ENCODE measurements at places on chromosomes 6 and 20.

DNA sequence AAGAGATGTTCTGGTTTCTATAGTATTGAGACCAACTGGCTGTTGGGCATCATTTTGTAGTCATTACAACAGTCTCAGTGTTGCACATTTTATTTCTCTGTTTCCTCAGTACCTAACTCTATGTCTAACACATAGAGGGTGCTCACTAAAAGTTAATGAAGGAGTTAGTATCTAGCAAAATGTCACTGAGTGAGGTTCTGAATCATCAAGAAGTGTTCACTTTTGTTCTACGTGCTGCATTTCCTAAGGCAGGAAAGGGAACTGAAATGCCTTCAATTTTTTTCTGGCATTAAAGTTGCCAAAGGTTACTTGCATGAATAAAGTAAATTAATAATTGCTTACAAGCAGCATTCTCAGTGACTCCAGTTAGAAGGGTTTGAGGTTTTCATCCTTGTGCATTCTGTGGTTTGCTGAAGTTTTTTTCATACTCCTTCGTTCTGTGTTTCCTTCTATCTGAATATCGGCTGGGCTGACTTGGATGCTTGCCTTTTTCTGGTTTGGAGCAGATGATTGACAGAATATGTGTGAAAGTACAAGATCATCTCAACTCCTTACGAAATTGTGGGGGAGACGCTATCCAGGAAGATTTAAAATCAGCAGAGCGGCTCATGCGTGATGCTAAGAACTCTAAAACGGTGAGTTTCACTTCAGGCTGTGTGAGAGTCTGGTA is 114.5 kb upstream of the SCGN start:
- no peak for DNase-seq

DNA sequence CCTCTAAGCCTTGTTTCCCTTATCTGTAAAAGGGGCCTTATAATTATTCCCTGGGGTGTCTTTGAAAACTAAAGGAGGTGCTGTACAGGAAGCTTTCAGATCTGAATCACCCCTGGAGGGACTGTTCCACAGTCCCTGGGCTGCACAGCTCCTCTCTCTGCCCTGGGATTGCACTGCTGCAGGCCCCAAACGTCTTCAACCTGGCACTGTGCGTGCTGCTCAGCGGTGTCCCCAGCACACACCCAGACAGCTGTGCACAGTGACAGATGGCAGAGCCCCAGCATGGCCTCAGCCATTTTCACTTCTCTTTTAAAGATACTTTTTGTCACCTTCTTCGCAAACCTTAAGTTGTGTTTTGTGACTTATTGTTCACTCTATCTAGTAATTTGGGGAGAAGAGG is 50.7 kb upstream of the INSM1 start:
- DNase-seq, result no peak

DNA sequence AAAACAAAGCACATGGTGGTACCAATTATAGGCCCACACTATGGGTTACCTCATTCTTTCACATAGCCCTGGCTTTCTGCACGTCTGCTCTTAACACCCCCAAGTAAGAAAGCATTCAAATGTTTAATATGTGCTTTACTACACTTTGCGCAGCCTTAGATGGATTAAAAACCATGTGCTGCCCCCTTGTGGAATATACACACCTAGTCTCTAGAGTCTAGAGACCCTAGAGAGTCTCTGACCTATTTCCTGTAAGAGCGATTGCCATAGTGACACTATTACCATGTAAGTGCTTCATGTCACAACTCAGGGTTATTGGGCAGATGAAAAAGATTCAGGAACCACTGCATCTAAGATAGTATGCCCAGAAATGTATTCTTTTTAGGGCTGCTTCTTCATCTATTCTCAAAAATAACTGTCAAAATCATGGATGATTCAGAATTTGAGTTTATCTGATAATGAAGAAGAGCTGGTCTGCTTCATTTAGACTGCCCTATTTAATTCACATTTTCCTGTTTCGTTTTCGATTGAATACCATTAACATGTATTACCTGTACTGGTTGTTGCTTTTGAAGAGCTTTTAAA is 186.3 kb downstream of the ADGB start:
- no peak for DNase-seq

GRCh38 chr6:44797746-44798145 is 410.2 kb downstream of the CDC5L start:
- no peak for DNase-seq

DNA sequence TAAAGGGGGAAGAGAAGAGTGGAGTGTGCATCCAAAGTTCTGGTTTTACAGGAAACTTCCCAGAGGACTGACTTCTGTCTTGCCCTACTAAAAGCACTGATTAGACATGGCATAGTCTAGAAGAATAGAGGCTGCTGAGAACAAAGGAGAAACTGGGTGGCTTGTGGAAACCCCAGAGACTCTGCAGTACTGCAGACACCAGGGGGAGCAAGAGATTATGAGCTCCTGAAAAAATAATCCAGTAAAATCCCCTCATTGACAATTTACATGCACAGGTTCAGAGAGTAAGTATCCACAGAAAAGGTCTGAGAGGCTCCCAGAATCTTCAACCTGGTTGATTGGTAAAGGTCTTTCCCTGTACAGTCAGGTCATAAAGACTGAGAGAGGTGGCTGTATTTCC is 48.7 kb upstream of the CLVS2 start:
- DNase-seq, result no peak

DNA sequence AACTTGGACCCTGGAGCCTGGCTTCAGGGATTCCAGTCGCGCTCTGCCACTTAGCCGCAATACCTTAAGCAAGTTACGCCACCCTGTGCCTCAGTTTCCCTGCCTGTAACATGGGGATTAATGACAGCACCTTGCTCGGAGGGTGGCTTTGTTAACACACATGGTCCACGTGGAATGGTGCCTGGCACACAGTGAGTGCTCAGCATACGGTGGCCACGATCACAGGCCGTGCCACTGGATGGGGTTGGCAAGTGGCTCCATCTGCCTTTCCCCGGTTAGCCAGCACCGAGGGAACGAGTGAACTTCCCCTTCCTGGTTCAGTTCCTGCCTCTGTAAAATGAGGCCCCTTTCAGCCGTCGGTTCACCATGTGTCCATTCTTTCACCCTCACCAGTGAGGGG is 17.2 kb downstream of the C6orf132 start:
- no peak for DNase-seq

DNA sequence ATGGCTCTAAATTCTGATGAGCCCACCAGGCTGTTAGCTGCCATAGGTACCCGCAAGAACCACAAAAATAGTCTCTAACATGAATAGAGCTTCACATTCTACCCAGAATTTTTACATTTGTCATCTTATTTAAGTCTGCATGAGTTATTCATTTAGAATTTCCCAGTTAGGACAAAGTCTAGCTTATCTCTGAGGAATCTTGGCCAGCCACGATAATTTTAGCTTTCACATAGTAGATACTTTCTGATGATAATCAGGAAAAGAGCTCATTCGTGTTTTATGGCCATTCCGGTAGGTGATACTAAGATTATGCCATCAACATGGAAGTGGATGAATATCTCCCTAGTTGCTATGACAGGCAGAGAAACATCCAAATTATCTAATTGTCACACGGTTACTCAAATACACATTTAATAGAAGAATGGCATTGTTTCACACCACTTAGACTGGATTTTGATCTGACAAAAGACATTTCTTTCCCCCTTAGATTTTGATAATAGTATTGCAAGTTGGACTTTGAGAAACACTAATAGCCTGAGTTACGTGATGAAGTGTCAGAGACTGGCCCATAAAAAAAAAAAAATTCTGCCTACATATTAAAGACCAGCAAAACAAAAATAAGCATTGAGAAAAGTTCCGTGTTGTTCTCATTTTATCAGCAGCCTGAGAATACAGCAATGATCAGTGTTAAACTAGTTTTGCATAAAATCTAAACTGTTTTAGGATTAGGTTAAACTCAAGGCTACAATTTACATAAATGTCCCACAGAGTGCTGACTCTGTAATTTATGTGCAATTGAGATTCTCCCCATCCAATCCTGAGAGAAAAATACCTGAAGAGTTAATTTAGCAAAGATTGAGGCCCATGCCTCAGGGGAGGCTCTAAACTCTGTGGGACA is 397.5 kb upstream of the ARID1B start:
- DNase-seq, result peak; percentile 5
